ENCODE measurements at places on chromosomes 12 and 14. TPM values are rescaled to one million over a fixed set of nuclear protein-coding genes. Genes with fewer than 3 reads are reported as not detected.
A peak's percentile ranks its signal among the peaks of the same experiment; 100 is the strongest.

- H3K36me3 ChIP-seq = peaks cover 12% of the 10 kb centered on the region
- DNase-seq = no peak
- no peak overlapping the region for H3K27ac ChIP-seq
- H3K4me1 ChIP-seq = peaks cover 52% of the 10 kb centered on the region
Measured at GRCh38 chr14:68777644-68778043, 15.2 kb downstream of the ZFP36L1 start.

- peaks cover 13% of the 10 kb centered on the region for H3K36me3 ChIP-seq
- H3K4me1 ChIP-seq = peaks cover 29% of the 10 kb centered on the region
- no peak for DNase-seq
- peak overlapping the region; percentile 95 for H3K4me3 ChIP-seq
- peaks cover 19% of the 10 kb centered on the region for H3K27me3 ChIP-seq
Measured at GRCh38 chr12:48958049-48958388, 732 bp upstream of the ARF3 start.

- H3K27me3 ChIP-seq = peaks cover 18% of the 10 kb centered on the region
- no peak for DNase-seq
- H3K4me3 ChIP-seq = no peak overlapping the region
- no peak overlapping the region for H3K27ac ChIP-seq
- H3K36me3 ChIP-seq = no peaks in the 10 kb centered on the region
- H3K4me1 ChIP-seq = no peaks in the 10 kb centered on the region
Measured at GRCh38 chr12:102462795-102463465, 17.4 kb downstream of the IGF1 start.

GRCh38 chr14:21352587-21352986, 31.2 kb downstream of the SUPT16H start:
- no peak overlapping the region for H3K27ac ChIP-seq
- no peak overlapping the region for H3K4me3 ChIP-seq
- peaks cover 66% of the 10 kb centered on the region for H3K36me3 ChIP-seq
- no peaks in the 10 kb centered on the region for H3K27me3 ChIP-seq
- no peak for DNase-seq
- peaks cover 1% of the 10 kb centered on the region for H3K4me1 ChIP-seq

Gene TMEM30B
- total RNA-seq = 0.46 TPM

- no peak overlapping the region for H3K27ac ChIP-seq
- peak overlapping the region; percentile 48 for H3K4me3 ChIP-seq
- no peak for DNase-seq
- peaks cover 76% of the 10 kb centered on the region for H3K27me3 ChIP-seq
Measured at GRCh38 chr14:81437244-81437643, 37.1 kb upstream of the STON2 start.

Gene MARCHF9
- 24.7 TPM for total RNA-seq

Gene TIMELESS
- total RNA-seq = 45.6 TPM

Measured in activated T-helper 2 cell treated with anti-CD3 and anti-CD28 coated beads, Interferon-gamma antibody, Interleukin-2, Interleukin-4, amounts not matched to agents 10 μg/mL and 5 μg/mL and 100 μg/mL, durations not matched to agents 14 hours and 24 hours and 36 hours (primary cell).